ENCODE measurements at places on chromosomes 7 and 10.

DNA sequence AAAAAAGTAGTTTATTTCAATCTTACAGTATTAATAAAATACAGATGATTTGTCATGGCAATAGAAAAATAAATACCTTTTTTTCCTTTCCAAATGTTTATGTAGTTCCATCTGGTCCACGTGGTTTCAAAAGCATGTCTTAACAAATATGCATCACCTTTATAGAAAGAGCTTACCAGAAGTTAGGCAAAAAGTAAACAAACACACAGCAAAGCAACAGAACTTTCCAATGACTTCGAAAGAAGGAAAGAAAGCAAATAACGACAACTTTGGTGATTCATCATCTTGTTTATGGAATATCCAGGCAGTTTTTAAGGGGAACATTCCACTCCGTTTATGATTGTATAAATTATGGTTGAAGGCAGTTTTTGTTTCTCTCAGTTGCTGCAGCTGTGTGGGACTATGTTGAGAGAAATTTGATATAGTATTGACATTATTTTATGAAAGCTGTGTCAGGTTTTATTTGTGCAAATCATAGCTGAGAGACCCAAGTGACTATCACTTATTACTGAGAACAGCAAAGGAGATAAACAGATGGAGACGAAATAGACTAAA is 203.1 kb downstream of the CDC14C start:
- DNase-seq, result no peak

DNA sequence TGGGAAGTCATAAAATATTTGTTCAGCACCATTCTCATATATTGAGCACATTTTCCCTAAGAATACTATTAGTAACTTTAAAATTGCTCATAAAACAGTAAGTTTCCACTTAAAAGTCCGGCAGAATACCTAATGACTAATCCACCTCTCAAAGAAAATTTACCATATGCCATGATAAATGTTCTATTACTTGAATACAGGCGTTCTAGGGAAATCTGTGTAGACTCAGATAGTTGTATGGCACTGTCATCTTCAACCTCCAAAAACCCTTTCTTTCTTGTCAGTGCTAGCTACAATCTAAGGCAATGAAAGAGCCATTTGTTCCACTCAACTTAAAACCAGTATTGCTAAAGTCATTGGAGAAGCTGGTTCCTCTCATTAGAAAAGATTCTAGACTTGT is 7.3 kb downstream of the GPR37 start:
- DNase-seq, result no peak

DNA sequence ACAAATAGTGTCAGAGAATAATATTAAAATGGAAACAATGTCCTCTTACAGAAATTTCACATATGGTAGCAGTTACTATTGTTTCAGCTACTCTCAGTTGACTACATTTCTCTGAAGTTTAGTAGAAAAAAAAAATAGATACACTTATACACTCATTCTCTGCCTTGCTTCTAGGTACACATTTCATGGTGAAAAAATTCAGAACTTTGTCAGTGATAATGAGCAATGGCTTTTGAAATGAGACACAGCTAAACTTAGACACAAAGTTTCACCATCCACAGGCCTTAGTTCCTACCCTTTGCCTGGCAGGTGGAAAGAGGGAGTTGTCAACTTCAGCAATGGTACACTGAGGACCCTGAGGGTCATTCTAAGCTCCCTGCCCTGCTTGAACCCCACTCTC is 69.2 kb downstream of the CPVL start:
- DNase-seq, result no peak

DNA sequence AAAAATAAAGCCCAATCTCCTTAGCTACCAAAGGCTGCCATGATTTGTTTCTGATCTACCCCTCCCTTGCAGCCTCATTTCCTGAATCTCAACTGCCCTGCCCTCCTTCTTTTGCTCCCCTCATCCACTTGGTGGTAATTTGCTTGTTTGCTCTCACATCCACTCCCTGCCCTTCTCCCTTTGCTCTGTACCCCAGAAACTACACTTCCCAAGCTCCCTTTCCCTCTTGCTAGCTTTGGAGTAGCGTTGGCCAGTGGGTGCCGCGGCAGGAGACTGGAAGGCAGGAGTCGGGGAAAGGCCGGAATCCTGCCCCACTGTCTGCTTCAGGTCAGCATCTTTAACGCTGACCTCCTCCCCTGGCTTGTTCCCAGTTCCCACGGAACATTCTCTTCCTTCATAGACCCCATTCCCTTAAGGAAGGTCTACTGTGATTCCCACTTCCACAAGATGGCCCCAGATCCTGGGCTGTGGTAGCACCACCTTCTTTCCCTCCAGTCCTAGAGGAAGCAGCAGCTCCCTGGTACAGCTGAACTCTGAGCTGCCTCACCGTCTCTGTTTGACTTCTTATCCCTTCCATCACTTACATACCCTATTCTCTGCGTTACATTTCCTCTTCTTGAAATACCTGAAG is 79.1 kb downstream of the PIK3CG start:
- DNase-seq, result no peak

DNA sequence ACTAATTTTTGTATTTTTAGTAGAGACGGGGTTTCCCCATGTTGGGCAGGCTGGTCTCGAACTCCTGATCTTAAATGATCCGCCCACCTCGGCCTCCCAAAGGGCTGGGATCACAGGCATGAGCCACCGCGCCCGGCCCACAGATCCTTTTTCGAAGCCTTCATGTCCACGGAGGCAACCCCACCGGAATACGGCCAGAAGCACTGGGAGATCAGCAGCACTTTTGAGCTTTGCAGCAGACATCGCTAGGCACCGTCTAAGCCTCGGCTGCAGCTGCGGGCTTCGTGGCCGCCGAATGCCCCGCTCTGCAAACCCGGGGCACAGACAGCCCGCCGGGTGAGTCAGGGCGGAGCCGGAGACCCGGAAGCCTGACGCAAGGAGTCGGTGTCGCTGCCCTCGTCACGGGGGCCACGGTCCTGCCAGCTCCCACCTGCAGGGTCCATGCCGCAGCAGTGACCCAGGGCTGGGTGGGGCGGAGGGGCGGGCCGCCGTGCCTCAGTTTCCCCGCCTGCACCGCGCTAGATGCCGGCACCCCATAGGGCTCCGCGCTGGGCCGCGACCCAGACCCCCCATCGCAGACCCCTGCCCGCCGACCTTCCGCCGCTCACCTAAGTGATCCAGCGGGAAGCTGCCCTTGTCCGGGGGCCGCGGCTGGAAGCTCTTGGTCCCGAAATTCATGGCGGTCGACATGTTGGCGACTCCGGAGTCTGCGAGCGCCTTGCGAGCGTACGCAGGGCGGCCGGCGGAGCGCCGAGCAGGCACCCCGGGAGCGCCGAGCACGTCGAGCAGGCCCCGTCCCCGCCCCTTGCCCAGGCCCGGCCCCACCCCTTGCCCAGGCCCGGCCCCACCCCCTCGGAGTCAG is at the start of gene COX19:
TSS of gene COX19 (minus strand) at position 730 of the 862 bp plus-strand sequence. CDS start at position 690, 40 bp downstream.
- peak; percentile 87 for DNase-seq

DNA sequence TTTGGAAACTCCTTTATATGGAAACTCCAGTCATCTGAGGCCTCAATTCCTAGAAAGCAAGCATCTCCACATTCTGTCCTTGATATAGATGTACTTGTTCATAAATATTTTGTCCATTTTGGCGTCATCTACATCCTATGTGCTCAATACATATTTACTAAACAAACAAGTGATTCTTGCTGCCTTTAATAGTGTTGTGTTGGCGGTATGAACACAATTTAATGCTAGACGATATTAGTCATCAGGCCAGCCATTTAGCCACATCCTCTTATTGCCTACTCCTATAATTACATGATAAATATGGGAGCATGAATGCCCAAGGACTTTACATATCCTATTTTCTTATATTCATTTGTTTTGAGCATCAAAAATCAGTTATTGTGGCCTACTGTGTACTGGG is 18.5 kb upstream of the IFRD1 start:
- DNase-seq, result no peak

DNA sequence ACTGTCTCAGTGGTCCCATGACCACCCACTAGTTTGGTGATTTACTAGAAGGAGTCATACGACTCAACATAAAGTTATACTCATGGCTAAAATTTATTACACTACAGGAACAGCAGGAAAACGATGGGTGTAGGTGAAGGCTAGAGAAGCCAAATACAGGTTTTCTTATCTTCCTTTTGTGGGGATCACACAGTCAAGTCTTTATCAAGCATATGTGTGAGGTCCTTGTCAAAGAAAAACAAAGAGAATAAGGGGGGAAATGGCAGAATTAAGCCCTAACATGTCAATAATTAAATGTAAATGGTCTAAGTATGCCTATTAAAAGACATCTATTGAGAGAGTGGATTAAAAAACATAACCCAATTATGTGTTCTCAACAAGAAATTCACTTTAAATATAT is 47.8 kb upstream of the UBN2 start:
- DNase-seq, result no peak

DNA sequence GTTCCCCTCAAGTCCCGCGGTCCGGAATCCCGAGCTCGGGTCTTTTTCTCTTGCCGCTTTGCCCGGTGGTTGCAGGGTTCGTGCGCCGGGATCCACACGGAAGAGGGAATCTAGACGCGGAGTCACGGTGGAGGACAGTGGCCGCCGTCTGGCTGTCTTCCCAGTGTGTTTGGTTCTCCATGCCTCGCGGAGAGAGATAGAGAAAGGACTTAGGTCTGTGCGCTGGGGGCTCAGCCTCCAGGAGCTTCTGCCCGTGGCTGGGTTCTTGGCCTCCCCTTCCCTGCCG is 1.6 kb downstream of the FFAR4 start:
- no peak for DNase-seq
